Foreskin keratinocyte (primary cell): ENCODE measurements at places on chromosomes 13 and 19. TPM values are rescaled to one million over a fixed set of nuclear protein-coding genes. Genes with fewer than 3 reads are reported as not detected.

Gene BLVRB
- 101 and 124 TPM in 2 replicates for polyA plus RNA-seq

GRCh38 chr13:100563779-100564178 lies 24.8 kb downstream of the GGACT start:
- no peak for DNase-seq

- no peak for DNase-seq
Observed at GRCh38 chr13:66489172-66489571, 741.0 kb downstream of the PCDH9 start.

DNA sequence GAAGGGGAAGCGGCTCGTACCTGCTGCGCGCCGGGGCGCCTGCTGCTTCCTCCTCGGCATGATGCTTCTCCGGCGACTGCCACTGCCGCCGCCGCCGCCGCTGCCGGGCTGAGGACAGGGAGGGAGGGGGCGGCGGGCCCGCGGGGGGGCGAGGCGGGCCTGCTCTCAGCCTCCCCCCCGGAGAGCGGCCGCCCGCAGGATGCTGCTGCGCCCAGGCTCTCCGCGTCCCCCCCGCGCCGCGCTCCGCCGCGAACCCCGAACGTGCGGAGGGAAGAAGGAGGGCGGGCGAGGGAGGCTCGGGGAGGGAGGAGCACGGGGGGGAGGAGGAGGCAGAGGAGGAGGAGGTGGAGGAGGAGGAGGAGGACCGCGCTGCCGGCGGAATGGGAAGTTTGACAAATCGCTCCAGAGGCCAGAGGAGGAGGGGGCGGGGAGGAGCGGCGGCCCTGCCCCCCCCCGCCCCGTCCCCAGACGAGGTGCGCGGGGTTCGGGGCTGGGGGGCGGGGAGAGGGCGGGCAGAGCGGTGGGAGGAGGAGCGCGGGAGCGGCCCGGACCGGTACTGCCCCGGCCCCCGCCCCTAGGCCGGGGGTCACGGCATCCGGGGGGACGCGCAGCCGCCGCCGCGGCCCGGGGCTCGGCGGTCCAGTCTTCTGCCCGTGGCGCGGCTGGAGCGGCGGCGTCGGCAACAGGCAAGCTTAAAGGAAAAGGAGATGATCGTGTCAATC lies at the start of gene TSHZ3:
TSHZ3 (minus strand) TSS at position 277 of the 722 bp plus-strand sequence; CDS start at position 60, 217 bp downstream.
- DNase-seq, result peak; percentile 77

Gene GIPR
- polyA plus RNA-seq, result 0.49 and 0.75 TPM in 2 replicates

Gene SLC10A2
- polyA plus RNA-seq, result 0.30 and 0.51 TPM in 2 replicates

DNA sequence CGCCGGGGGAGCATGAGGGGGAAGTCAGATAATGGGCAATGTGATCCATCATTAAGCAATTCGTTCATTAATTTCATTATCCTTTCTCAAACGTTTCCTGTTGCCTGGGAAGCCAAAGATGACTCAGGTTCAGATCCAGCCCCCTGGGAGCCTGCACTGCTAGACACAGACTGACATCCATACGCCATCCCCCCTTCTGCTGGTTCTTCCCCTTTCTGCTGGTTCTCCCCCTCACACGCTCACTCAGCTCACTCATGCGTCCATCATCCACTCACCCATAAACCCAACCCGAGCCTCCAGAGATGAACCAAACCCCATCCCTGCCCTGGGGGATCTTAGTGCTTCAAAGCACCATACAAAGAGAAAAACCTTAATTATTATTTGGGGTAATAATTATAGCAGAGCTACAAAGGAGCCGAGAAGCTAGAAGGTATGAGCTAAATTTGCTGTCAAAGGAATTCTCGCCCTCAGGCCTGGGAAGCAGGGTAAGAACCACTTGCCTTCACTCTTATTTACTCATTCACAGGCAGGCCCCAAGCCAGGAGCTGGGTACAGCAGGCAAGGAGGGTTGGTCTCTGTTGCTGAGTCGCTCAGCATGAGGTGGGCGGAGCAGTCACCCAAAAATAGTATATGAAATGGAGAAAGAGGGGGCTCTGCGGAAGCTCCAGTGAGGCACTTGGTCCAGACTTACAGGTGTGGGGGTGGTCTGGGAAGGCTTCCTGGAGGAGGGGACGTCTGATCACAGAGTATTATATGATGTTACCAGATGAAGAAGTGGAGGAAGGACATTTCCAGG lies 7.0 kb upstream of the ZNF444 start:
- DNase-seq, result peak; percentile 42

Gene PSG6
- not detected in 2 replicates for polyA plus RNA-seq

- DNase-seq, result no peak
Observed at GRCh38 chr13:94390881-94391280, 88.6 kb downstream of the DCT start.

Gene RXFP2
- not detected in 2 replicates for polyA plus RNA-seq

GRCh38 chr19:32224371-32225244 lies 120.8 kb upstream of the ZNF507 start:
- peak; percentile 22 for DNase-seq

Gene DHDH
- 0.65 and 0.75 TPM in 2 replicates for polyA plus RNA-seq
